ENCODE measurements at places on chromosomes 1 and 21.

DNA sequence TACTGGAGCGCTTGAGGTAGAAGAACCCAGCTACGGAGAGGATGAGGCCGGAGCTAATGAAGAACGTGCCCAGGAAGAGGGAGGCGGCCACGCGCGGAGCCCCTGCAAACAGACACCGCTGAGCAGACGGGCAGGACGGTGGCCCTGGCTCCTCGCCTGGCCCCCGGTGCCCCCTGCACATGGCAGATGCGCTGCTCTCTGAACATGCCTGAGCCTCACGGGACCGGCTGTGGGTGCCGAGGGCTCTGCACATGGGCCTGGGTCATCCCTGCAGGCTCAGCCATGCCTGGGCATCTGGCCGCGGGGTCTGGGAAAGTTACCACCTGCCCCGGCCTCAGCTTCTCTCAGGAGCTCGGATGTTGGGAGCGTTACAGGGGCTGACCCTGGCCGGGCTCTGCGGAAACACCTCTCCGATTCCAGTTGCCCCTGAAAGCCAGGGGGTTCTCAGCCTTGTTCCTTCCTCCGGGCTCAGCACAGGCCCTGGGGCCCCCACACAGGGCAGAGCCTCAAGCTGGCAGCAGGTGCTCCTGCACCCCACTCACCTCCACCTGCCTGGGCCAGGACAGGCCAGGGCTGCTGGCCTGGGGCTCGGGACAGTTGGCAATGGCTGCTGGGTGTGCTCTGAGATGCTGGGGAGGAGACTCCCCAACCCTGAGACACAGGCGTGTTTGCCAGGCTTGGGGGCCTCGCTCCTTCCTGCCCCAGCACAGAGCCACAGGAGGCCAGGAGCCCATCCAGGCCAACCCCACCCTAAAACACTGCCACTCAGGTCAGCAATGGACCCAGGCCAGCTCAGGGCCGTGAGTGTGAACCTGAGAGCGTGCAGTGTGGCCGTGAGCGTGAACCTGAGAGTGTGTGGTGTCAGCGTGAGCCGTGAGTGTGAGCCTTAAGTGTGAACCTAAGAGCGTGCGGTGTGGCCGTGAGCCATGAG, 12.1 kb upstream of the RNF223 start:
- no peak for DNase-seq

DNA sequence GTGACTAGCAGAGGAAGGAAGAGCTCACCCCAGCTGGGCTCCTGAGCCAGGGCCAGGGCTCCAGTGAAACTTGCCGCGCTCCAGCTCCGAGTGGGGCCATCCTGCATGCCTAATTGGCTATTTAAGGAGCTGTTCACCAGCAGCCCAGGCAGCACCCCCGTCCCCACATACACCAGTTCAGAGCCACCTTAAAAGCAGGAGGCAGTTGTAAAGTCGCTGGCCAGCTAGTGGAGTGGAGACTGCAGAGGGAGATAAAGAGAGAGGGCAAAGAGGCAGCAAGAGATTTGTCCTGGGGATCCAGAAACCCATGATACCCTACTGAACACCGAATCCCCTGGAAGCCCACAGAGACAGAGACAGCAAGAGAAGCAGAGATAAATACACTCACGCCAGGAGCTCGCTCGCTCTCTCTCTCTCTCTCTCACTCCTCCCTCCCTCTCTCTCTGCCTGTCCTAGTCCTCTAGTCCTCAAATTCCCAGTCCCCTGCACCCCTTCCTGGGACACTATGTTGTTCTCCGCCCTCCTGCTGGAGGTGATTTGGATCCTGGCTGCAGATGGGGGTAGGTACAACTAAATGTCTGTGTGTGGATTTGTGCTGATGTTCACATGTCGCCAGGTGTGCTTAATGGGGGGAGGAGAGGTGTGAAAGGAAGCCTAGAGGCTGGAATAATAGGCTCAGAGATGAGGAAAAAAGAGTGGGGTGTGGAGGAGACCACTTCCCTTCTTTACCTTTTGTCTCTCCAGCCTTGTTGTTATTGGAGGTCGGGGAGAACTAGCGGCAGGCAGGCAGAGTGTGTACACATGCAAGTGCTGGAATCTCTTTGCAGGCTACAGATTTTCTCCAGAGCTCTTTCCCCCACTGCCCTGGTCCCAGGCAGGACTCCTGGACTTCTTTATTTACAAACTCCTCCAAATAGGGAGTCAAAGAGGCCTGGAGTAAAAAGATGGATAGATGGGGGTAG, at the start of gene CA14:
CA14 (plus strand) TSS at position 151 of the 962 bp plus-strand sequence; CDS start at position 506, 355 bp downstream.
- no peak for DNase-seq

DNA sequence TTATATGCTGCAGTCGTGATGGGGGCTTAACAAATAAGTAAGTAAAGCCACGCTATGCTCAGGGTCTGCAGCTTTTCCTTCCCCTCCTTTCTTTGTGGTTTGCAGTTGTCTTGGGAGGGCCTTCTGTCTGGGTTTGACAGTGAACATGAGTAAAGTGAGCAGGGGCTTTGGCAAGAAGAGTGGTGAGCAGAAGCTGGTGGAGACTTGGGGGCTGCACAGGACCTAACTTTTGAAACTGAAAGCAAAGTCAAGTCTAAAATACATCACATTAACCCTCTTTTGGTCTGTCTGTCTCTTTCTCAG, 368.6 kb upstream of the VAMP3 start:
- no peak for DNase-seq

- no peak for DNase-seq
These were observed 32.3 kb upstream of the RALGPS2 start for GRCh38 chr1:178692564-178693327.

DNA sequence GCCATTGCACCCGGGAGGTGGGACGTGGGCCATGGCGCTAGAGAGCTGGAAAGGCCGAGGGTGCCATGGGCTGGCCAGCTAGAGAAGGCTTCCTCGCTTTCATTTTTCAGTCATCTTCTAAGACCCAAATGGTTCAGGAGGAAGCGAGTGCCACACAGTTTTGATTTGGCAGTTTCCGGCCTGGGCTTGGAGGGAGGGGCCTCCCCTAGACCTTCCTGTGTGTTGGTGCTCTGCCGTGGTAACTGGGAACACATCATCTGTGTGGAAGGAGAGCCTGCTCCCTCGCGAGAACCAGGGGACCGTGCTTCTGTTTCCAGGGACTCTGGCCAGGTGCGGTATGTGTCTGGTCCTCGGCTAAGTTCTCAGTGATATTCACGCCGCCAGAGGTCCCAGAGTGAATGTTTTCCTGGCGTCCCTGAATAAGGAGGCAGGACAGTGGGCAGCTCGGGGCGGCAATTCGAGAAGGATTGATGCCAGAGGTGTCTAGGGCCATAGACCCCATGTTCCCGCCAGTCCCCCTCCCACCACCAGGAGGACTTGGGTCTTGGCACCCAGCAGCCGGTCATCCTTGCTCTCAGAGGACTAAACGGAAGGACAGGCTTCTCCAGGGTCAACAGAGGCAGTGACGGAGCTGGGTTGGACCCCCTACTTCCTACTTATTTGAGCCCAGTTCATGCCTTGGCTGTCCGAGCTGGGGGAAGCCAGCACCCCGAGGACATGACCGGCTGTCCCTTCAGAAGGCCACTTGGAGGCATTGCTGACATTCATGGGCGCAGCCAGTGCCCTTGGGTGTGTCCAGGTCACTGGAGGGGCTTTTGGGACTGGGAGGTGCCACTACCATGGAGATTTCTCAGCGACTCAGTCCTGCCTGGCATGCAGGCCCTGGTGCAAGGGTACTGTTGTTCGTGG, 2.7 kb upstream of the NPHP4 start:
- DNase-seq = peak; percentile 36

DNA sequence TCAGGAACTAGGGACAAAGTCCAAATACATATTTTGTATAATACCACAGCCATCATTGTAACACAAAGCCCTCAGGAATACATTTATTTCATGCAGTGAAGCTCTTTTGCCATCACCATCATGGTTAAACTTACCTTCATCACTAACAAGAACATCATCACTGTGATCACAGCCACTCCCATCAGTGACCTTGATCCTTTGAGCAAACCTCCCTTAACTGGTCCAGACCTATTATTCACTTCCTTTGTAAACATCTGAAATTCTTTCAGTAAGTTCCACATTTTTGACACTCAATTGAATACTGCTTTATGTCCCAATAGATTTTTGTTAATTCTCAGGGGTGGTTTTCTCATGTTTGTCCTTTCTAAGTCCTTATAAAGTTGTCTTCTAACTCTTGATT, 16.2 kb upstream of the KPRP start:
- no peak for DNase-seq

DNA sequence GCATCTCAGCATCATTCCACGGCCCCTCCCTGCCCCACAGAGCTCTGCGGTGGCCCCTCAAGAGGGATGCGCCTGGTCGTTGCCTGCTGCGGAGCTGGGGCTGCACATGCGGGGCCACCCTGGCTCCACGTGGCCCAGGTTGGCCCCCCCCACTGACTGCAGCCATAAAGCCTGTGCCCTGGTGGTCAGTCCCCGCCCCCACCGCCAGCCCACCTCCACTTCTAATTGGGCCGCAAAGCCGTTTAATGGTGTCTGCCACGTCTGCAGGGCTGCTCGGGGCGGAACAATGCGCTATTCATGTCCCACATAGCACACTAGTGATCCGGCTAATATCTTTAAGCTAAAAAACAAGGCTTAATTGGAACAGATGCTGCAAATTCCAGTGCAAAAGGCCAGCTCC, 33.5 kb upstream of the ACTRT2 start:
- no peak for DNase-seq

DNA sequence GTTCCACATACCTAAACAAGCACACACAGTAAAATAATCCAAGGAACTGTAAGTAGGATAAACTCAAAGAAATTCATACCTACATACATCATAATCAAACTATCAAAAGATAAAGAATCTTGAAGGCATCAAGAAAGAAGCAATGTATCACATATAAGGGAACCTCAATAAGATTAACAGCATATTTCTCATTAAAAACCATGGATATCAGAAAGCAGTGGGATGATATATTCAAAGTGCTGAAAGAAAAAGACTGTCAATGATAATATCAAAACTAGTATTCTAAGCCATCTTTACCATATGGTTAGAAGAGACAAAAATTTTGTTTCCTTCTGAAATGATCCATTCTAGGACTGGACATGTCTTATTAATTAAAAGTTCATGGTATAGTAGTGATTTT, 37.1 kb upstream of the ADAM30 start:
- DNase-seq = no peak

DNA sequence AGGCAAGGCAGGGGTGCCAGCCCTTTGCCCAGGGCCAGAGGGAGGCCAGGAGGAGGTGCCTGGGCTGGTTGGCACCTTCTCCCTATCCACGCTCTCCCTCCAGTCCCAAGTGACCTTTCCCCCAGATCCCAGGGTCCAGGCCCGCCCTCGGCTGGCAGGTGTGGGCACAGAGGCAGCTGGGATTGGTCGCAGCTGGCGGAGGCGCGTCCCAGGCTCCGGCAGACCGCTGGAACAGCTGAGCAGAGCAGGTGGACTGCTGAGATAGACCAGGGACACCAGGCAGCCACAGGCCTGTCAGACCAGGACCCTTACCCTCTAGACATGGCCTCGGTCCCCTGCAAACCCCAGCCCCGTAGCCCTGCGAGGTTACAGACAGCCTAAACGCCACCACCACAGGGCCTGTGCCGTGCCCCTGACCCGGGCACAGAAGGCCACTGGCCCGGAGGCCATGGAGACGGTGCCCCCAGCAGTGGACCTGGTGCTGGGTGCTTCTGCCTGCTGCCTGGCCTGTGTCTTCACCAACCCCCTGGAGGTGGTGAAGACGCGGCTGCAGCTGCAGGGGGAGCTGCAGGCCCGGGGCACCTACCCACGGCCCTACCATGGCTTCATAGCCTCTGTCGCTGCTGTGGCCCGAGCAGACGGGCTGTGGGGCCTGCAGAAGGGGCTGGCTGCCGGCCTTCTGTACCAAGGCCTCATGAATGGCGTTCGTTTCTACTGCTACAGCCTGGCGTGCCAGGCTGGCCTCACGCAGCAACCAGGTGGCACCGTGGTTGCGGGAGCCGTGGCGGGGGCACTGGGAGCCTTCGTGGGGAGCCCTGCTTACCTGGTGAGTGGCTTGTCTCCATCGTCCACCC, at the start of gene SLC25A34:
SLC25A34 (plus strand) TSS at position 221 of the 854 bp plus-strand sequence; CDS start at position 449, 228 bp downstream.
- no peak for DNase-seq

DNA sequence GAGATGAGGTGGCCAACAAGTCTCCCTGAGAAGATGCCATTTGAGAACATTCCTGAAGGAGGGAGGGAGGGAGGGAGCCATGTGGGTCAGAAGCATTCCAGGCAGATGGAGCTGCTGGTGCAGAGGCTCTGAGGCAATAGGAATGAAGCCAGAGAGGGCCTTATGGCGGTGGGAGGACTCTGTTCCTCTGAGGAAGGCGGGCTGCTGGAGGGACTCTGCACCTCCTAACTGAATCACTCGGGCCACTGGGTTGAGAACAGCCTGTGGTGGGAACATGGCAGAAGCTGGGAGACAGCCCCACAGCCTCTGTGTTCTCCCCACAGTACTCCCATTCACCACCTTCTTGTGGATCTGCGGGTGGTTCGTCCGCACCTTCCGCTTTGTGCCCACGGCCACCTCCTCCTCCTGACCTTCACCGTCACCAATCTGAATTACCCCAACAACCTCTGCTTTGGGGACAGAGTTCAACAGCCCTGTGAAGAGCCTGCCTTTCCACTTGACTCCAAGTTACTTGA, 2.4 kb upstream of the TMEM125 start:
- DNase-seq = no peak

DNA sequence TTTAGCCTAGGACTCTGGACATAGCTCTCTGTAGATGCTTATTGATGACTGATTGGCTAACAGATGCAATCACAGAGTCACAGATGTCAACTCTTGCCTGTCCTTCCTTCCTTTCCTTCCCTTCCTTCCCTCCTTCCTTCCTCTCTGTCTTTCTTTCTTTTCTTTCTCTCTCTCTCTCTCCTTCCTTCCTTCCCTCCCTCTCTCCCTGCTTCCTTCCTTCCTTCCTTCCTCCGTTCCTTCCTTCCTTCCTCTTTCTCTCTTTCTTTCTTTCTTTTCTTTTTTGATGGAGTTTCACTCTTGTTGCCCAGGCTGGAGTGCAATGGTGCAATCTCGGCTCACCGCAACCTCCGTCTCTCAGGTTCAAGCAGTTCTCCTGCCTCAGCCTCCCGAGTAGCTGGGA, 106.1 kb downstream of the KIF26B start:
- DNase-seq = no peak

DNA sequence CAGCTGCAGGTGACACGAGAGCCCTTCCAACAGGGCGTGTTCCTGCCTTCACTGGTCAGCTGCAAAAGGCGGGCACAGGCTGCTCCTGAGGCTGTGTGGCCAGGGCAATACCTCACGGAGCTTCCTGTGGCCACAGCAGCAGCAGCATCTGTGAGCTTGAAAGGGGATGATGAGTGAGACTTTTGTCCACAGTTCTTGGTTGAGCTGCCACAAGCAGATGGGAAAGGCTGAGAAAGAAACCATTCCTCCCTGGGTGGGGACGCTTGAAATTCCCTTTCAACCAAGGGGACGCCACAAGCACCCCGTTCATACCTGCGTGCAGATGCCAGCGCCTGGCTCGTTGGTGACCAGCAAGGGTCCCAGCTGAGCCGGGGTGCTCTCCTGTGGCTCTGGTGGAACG, 37.6 kb downstream of the B3GALT5 start:
- DNase-seq = no peak

GRCh38 chr1:1240822-1241587, 5.5 kb downstream of the C1QTNF12 start:
- DNase-seq = no peak

- DNase-seq = no peak
These were observed 18.3 kb downstream of the SLFNL1 start for GRCh38 chr1:41003127-41003639.

Data from stimulated activated CD8-positive, alpha-beta memory T cell treated with anti-CD3 and anti-CD28 coated beads, Interleukin-4, amount 100 ng/mL, for 1 hour (primary cell).